Gastrocnemius medialis (tissue), 4 donors: ENCODE measurements at places on chromosomes 12 and 14. TPM values are rescaled to one million over a fixed set of nuclear protein-coding genes. Genes with fewer than 3 reads are reported as not detected.

CLEC6A gene
- not detected for total RNA-seq

GRCh38 chr12:40650038-40650704 lies 42.1 kb upstream of the CNTN1 start:
- DNase-seq = no peak

ASCL1 gene
- 0.20 TPM for total RNA-seq

GRCh38 chr12:49563951-49564685 lies 3.8 kb downstream of the MCRS1 start:
- DNase-seq = no peak

INSM2 gene
- total RNA-seq = not detected

ANO4 gene
- total RNA-seq = not detected

DNA sequence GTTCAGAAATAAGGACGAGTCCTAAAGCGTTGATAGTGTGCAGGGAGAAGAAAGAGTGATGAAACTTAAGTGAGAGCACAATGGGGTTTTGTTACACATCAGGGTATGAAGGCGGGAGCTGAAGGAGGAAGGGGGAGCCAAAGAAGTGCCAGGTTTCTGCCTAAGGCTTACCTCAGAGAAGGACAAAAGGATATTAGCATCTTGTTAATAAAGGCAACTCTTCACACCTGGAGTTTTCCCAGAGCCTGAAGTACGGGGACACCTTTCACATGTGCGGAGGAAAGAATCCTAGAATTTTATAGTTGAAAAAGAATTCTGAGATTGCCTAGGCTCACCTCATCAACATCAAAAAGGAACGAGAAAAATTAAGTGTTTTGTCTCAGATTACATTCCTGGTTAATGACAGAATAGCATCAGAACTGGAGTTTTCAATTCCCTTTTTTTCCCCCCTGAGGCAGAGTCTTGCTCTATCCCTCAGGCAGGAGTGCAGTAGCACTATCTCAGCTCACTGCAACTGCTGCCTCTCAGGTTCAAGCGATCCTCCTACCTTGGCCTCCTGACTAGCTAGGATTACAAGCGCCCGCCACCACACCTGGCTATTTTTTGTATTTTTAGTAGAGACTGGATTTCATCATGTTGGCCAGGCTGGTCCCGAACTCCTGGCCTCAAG lies 2.2 kb upstream of the SAV1 start:
- DNase-seq = no peak

GRCh38 chr14:59391388-59391787 lies 73.8 kb downstream of the GPR135 start:
- no peak for DNase-seq

GRCh38 chr12:122137681-122138080 lies 36.3 kb downstream of the IL31 start:
- DNase-seq = no peak

DNA sequence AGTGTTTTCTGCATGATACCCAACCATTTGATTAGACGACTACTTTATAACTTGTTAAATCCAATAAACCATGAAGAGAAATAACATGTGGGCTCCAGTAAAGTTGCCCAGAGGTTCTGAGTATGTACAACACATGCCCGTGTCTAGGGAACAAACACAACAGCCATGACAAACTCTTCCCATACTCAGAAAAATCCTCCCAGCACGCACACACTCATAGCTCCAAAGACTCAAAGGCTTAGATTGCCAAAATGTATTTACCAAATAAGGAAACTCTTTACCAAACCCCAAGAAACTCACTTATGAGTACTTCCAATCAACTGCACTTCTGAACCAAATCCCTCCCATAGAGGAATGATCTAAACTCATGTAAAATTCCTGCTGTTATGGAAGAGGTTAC lies 17.3 kb downstream of the SART3 start:
- no peak for DNase-seq

DNA sequence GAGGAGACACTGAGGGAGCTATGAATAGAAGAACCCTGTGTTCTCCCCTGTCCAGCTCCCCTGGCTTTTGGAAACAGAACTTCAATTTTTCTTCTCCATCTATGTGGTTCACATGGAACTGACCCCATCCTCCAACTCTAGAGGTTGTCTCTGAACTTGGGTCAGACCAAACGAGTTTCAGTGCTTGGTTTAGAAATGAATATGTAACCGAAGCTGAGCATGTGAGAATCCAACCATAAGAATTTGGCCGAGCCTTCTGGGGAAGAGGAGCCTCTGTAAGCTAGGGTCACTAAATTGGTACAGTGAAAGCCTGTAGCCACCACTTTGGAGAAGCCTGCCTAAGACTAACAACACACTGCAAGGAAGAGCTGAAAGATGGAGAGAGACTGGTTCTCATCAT lies 464.4 kb downstream of the ZFP36L1 start:
- no peak for DNase-seq

DNA sequence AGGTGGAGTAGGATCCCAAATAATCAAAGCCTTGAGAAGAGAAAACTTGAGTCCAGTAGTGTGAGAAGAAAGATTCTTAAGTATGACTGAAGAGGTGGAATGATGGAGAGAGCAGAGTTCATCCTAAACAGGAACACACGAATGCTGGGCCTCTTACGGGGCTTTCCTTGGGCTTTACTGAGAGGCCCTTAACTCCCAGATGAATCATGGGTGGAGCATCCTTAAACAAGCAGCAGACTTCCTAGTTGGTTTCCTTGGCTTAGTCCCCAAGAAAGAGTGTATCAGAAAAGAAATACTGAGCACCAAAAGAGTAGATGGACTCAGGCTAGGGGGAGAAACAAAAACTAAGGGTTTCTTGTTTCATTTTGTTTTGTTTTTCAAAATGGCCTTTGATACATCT lies 132.5 kb downstream of the GPR135 start:
- DNase-seq = no peak

ALDH6A1 gene
- 5.9 TPM for total RNA-seq

DNA sequence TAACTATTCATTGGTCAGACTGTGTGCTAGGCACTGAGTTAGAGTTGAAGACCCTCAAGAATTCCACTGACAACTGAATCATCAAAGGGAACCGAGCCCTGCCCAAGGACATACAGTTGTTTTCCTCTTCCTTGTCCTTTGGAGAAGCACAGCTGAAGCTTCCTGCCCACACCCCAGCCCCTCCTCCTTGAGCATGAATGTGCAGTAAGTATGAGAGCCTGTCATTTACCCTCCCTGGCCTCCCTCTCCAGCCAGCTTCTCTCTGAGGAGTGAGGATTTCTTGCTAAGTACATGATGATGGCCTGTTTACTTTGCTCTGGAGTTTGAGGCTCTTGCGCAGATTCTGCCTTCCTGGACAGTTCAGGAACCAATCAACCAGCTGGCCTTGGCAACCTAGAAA lies 235.2 kb downstream of the CACNA1C start:
- no peak for DNase-seq

ZNF385A gene
- 19.5 TPM for total RNA-seq

GRCh38 chr14:68307790-68308168 lies 485.1 kb downstream of the ZFP36L1 start:
- DNase-seq = no peak

GRCh38 chr12:53676656-53677015 lies 753 bp upstream of the ATP5MC2 start:
- peak; percentile 80 for DNase-seq

DNA sequence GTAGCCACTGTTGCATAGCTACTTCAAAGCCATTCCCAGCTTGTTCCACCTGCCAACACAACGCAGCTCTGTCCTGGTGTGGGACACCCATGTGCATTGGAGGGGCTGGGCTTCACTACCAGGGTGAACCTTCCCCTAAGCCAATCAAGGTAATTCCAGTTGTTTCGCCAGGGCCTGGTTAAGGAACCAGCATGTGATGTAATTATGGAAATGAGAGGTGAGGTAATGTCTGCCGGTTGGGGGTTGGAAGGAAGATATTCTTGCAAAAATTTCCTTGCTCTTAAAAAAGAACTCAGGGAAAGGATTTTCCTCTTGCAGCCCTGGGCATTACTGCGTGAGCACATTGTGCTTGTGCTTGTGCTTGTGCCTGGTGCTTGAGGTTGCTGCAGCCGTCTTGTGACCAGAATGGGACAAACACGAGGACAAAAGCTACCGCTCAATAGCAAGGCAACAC lies 14.9 kb downstream of the TUBA1C start:
- no peak for DNase-seq

DNA sequence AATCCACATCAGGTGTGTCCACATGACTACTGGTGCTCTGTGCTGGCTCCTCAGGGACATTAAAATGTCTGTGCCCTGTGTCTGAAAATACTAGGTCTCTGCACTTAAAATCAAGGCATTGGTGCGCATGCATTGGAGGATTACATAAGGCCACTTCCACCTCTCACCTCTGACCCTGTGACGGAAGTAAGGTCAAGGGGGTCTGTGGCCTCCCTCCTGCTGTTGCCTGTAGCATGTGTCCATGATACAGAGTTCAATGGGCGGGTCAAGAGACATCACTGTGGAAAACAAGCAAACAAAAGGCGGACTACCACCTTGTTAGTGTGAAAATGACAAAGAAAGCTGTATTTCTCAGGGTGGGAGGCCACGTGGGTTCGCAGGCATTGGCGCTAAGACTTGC lies 208.6 kb upstream of the PWP1 start:
- DNase-seq = no peak

GRCh38 chr14:104322531-104323366 lies 184.4 kb downstream of the KIF26A start:
- no peak for DNase-seq

PMEL gene
- 0.73 TPM for total RNA-seq

DNA sequence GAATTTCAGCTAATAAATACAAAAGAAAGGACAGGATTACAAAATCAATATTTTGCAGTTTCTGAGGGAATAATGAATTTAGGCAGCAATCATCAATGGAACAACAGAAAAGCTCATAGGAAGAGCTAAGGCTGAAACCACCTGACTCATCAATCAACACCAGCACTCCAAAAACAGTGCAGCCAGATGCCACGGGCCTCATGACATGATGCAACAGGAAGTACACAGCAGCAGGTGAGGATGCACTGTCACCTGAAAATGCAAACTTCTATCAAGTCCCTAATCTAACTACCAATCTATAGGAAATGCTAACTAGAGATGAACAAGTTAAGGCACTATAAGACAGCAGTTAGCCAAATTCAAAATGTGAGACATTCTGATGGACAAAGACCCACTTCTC lies 21.7 kb downstream of the GNS start:
- DNase-seq = no peak

LAG3 gene
- not detected for total RNA-seq

ALG10B gene
- total RNA-seq = 3.7 TPM

PPP1R36 gene
- total RNA-seq = 2.4 TPM

- DNase-seq = no peak
These were observed 9.2 kb downstream of the MBD6 start for GRCh38 chr12:57531836-57532235.

- no peak for DNase-seq
These were observed 16.5 kb upstream of the KRT78 start for GRCh38 chr12:52865090-52865944.

- no peak for DNase-seq
These were observed at the start of gene GALNT8 for GRCh38 chr12:4719821-4720636. Gene GALNT8, plus strand, starts transcription at chr12:4720400. Its CDS starts 278 bp downstream, at chr12:4720678.

- no peak for DNase-seq
These were observed 4.0 kb downstream of the BTG1 start for GRCh38 chr12:92141591-92142121.

NYNRIN gene
- 0.87 TPM for total RNA-seq

DNA sequence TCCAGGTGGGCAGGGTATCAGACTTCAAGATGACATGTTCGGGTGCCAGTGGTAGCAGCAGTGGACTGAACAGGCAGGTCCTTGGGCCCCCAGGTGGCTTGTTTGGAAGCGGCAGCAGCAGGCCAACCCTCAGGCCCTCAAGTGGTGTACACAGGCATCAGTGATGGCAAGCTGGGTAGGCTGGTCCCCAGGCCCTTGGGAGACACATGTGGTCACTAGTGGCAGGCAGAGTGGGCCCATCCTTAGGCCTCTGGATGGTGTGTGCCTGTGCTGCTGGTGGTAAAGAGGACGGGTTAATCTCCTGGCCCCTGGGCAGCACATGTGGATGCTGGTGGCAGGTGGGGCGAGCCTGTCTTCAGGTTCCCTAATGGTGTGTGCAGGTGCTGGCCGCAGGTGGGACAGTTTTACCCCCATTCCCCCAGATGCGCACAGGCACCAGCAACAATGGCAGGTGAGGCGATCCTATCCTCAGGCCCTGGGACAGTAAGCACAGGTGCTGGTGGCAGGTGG lies 8.0 kb downstream of the OAS2 start:
- no peak for DNase-seq

TAS2R19 gene
- 2.5 TPM for total RNA-seq

DNA sequence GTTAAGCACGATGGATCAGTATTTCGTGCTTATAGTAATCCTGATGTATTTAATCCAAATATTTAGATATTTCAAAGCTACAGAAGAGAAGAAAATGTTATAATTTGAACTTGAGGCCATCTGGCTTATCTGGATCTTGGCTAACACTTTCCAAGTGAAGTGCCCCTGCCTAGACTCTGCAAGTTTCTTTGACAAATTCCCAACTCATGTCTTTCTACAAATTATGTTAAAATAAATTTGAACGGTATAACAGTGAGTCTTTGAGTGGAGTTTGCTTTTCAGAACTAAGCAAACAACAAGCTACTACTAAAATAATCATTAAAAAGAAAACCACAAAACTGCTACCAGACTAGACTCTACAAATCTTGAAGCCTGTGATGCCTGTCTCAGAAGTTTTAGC lies 374.4 kb upstream of the PRICKLE1 start:
- no peak for DNase-seq

GRCh38 chr12:93683410-93683809 lies 6.2 kb downstream of the CRADD start:
- peak; percentile 19 for DNase-seq

- DNase-seq = no peak
These were observed 225.8 kb upstream of the SOX5 start for GRCh38 chr12:24175284-24175683.

GRCh38 chr12:68943848-68944247 lies 10.9 kb upstream of the CPM start:
- no peak for DNase-seq

DNA sequence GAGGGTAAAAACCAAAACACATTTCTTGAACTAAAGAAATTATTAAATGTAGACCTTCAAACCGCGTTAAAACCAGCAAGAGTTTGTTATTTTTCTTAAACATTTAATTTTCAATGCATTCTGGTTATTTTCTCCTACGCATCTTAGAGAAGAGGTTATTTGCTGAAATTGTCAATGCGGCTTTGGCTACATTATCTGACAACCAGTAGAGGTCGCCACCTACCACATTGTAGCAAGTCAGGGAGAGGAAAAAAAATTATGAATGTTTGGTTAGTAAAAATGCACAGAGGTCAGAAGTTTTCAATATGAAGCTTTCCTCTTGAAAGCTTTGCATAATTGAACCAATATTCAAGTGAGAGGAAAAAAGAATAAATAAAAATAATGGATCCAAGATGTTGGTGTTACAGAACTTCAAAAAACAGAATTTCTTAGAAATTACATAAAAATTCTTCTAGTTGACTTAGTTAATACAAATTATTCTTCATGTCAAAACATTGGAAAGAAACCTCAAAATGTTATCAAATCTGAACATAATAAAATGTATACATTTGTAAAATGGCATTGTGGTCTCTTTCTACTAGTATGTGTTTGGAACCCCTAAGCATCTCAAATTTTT lies 159.4 kb upstream of the TMTC2 start:
- no peak for DNase-seq

SLC39A2 gene
- total RNA-seq = not detected

- DNase-seq = no peak
These were observed 78.4 kb upstream of the RAP1B start for GRCh38 chr12:68532204-68532886.

MYL2 gene
- total RNA-seq = 817 TPM

- DNase-seq = no peak
These were observed 27.0 kb downstream of the PDE6H start for GRCh38 chr12:14999695-15000365.

VDR gene
- 6.1 TPM for total RNA-seq

- no peak for DNase-seq
These were observed 17.6 kb downstream of the NOS1 start for GRCh38 chr12:117343849-117344248.
